Hematopoietic multipotent progenitor cell treated with erythropoietin and hydrocortisone succinate and interleukin-3 and kit ligand, for 17 days (in vitro differentiated cells): ENCODE measurements at places on chromosomes 12 and 14.

GRCh38 chr14:64209444-64210131, 84.6 kb downstream of the ESR2 start:
- DNase-seq: no peak

GRCh38 chr12:31645924-31646323, 13.6 kb upstream of the ETFBKMT start:
- no peak for DNase-seq

DNA sequence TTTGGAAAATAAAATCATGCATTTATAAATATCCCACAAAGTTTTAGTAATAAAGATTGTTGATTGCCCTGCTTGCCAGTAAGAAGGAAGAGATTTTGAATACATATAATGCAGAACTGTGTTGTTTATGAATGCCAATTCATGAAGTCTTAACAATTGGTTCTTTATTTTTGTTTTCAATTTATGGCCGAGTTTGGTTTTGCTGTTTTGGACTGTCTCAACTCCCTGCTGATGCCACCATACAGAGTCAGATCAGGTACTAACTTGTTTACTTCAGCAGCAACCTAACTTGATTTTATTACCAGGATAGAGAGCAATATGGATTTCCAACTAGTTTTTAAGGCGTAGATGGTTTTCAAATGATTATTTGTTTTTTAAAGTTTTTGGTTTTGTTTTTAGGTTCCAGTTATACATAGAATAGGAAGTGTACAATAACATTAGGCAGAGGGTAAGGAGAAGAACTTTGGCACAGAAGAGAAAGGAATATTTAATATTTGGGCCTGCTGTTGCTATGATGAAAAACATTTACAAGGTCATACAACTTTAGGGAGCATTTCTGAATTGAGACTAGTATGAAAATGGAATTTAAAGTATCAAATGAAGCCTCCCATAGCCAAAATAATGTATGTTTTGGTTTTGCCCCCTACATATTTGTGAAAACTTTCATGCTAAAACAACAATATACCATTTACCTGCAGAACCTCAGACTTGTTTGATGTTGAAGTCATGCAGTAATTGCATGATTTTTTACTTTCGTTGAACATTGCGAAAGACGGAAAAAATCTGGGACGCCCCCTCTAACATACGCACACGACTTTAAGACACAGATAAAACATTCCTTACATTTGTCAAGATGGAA, 904 bp upstream of the FAM177A1 start:
- no peak for DNase-seq

DNA sequence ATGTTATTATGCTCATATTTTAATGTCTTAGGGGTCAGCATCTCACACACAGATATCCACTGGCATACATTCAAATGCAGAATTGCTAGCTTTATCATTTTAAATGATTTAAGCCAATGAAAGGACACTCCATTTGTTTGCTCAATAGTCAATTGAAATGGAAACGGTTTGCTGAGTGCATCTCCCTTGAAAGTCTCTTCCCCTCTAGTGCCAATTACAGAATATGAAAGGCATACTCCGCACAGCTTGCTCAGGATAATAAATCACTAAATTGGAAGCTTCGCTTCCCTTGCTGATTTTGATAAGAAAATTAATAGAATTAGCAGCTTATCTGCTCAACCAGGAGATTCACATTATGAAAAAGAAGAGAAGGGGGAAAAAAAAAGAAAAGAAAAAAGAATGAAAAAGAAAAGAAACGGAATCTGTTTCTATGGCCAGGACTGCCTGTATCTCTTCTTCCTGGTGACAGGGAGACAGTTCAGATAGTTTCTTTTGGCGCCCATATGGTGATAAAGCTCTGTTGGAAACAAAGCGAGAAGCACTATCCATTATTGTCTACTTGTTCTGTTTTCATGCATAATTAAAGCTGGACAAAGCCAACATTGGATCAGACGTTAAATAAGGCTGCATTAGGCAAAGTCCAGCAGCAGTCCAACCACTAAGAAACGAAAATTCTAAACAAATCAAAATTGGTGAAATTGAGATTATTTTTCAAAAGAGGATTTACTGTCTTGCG, 225.0 kb downstream of the GXYLT1 start:
- no peak for DNase-seq

- DNase-seq: no peak
Measured at GRCh38 chr14:75459099-75459741, 31.4 kb downstream of the JDP2 start.

GRCh38 chr14:59254146-59254910, 65.9 kb downstream of the DAAM1 start:
- DNase-seq: peak; percentile 27

GRCh38 chr12:45475594-45475993, 253.9 kb upstream of the ARID2 start:
- no peak for DNase-seq

- DNase-seq: no peak
Measured at GRCh38 chr14:95304342-95304741, 15.4 kb downstream of the CLMN start.

GRCh38 chr12:4134448-4135263, 138.9 kb upstream of the CCND2 start:
- DNase-seq: no peak

DNA sequence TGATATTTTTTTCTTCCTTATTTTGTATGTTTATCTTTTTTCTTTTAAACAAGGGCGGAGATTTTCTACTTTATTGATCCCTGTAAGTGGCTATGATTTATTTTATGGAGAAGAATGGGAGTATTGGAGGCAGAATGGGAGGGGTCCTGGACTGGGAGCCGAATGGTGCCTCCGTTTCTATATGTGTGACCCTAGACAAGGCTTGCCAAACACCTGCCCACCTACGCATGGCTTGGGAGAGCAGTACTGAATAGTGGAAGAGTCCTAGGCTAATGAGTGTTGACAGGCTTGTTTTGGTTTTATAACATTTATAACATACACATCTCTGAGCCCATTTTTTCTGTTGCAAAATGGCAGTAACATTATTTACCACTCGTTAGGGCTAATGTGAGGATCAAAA, 29.0 kb downstream of the STK38L start:
- DNase-seq: no peak

DNA sequence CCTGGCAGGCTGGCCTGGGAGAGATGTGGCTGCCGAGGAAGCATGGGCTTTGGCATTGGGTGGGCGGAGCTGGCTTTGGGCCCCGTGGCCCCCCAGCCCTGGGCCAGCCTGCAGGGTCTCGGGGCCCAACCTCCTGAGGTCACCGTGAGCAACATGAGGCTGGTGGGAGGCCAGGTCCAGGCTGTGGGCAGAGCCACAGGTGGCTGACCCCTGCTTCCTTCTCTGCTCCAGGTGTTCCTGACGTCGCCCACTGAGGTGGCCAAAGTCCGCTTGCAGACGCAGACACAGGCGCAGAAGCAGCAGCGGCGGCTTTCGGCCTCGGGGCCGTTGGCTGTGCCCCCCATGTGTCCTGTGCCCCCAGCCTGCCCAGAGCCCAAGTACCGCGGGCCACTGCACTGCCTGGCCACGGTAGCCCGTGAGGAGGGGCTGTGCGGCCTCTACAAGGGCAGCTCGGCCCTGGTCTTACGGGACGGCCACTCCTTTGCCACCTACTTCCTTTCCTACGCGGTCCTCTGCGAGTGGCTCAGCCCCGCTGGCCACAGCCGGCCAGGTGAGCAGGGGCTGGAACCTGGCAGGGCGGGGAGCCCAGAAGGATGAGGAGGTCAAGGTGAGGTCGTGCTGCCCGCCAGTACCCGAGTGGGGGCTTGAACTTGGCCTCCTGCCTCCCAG, 5.5 kb downstream of the SLC25A47 start:
- DNase-seq: no peak

GRCh38 chr14:86739761-86740160, 1209.8 kb downstream of the FLRT2 start:
- no peak for DNase-seq

GRCh38 chr12:52965337-52965731, 16.4 kb downstream of the KRT18 start:
- no peak for DNase-seq

DNA sequence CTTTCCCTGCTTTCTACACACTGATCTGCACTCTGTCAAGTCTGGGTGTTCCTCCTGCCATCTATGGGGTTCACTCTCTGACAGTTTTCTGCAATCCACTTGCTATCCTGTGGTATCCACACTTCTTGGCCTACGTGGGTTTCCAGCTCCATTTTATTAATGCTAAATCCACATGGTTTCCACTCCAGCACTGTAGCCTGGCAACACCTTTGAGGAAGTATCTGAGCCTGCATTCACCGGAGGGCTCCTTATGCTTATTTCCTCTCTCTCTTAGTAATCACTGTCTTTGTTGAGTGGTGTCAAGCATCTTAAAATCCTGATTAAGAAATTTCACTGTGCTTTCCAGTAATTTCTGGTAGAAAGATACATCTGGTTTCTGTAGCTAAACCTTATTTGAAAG, 703.7 kb downstream of the TMEM121 start:
- DNase-seq: no peak

DNA sequence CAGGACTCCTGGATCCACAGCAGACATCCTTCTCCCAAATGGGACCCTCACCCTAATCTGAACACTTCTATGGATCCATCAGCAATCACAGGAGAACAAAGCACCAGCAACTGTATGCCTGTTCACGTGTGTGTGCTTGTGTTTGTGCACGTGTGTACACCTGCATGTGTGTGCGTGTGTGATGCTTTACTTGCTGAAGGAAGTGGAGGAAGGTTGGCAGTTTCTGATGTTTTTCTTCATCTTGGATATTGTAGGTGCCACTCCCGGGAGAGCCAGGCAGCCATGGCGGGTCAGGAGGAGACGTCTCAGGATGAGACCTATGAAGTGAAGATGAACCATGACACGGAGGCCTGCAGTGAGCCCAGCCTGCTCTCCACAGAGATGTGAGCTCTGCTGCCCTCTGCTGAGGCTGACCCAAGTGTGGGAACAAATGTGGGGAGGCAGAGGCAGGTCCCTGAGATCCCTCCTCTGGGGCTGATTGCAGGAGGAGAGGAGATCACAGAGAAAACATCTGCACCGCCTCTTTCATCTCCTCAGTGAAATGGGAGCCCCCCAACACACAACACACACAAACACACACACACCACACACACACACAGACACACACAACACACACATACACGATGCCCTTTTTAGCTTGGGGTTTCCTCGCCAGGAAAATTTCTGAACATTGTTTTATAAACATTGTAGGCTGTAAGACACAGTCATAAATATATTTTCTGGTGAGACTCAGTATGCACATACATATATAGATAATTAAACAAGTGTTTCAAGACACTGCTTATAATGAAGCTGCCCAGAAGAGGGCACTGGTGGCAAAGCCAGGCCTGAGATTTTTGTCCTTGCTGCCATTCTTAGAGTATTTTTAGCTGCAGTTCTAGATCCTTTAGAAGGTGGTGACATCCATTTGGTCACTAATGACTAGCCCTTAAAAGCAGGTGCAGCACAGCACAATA, 112.2 kb upstream of the FKBP4 start:
- peak; percentile 42 for DNase-seq

GRCh38 chr14:90575336-90575735, 178.5 kb downstream of the CALM1 start:
- DNase-seq: no peak

- no peak for DNase-seq
Measured at GRCh38 chr12:6827982-6828780, at the start of gene P3H3. Gene P3H3 (plus strand): TSS chr12:6828407. CDS start chr12:6828441, 34 bp downstream.

DNA sequence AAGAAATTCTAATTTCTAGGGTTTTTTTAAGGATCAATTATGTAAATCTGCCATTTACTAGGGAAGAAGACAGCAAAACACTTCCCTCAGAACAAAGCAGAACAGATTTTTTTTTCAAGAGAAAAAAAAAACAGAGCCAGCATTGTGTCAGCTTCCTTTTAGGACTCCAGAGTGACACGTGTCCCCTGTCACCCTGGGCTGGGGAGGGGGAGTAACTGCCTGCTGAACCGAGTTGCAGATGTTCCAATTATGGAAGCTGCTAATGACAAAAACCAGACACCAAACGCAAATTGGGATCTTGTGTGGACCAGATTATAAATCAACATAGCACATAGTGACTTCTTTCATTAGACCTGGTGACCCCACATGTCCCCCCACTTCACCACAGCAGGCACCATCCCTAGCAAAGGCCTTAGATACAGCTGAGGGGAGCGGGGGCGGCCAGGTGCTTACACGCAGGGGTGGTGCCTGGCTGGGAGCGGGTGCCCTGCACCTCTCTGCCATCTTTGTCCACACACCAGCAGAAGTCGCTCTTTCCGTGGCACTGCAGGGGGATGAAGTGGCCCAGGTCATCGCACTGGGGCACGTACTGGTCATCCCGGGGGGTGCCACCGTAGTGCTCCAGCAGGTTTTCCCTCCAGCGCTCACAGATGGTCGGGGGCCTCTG, 25.4 kb downstream of the RTRAF start:
- DNase-seq: no peak

- no peak for DNase-seq
Measured at GRCh38 chr14:33553706-33554278, 397.1 kb downstream of the EGLN3 start.

GRCh38 chr12:111270774-111271173, 98.1 kb downstream of the PHETA1 start:
- DNase-seq: no peak

GRCh38 chr14:28468191-28469151, 298.1 kb upstream of the FOXG1 start:
- no peak for DNase-seq

DNA sequence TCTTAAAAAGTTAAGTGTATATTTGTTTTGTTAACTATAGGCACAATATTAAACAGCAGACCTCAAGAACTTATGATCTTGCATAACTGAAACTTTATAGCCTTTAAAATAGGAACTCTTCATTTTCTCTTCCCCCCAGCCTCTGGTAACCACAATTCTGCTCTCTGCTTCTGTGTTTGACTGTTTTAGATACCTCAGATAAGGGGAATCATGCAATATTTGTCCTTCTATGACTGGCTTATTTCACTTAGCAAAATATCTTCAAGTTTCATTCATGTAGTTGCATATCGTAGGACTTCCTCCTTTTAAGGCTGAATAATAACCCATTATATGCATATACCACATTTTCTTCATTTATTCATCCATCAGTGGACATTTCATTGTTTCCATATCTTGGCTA, 131.3 kb downstream of the PTPRO start:
- DNase-seq: no peak

- DNase-seq: no peak
Measured at GRCh38 chr12:24470050-24470449, 478.9 kb downstream of the BCAT1 start.

DNA sequence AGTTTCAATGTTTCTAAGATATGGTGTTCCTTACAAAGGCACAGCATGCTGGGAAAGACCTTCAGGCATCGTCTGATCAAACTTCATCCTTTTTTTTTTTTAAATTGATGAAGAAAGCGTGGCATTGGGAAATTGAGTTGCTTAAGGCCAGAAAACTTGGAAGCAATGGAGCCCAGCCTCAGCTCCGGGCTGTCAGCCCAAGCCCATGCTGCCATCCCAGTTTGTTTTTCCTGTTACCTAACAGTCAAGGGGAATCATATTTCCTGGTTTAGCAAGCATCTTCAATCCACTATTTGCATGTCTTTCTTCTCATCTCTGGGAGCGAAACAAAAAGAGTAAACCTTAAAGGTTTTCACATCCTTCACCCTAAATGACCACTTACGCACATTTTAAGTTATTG, 200.2 kb downstream of the CHST11 start:
- DNase-seq: no peak

GRCh38 chr12:39341179-39341578, 101.7 kb downstream of the KIF21A start:
- no peak for DNase-seq
